ENCODE measurements at places on chromosomes 5 and 9. TPM values are rescaled to one million over a fixed set of nuclear protein-coding genes. Genes with fewer than 3 reads are reported as not detected.

GRCh38 chr9:76192013-76192412 is 202.2 kb downstream of the RFK start:
- peaks cover 4% of the 10 kb centered on the region for H3K36me3 ChIP-seq
- H3K27ac ChIP-seq: peak overlapping the region; percentile 90
- no peaks in the 10 kb centered on the region for H3K27me3 ChIP-seq
- DNase-seq: no peak
- no peaks in the 10 kb centered on the region for H3K4me1 ChIP-seq

DNA sequence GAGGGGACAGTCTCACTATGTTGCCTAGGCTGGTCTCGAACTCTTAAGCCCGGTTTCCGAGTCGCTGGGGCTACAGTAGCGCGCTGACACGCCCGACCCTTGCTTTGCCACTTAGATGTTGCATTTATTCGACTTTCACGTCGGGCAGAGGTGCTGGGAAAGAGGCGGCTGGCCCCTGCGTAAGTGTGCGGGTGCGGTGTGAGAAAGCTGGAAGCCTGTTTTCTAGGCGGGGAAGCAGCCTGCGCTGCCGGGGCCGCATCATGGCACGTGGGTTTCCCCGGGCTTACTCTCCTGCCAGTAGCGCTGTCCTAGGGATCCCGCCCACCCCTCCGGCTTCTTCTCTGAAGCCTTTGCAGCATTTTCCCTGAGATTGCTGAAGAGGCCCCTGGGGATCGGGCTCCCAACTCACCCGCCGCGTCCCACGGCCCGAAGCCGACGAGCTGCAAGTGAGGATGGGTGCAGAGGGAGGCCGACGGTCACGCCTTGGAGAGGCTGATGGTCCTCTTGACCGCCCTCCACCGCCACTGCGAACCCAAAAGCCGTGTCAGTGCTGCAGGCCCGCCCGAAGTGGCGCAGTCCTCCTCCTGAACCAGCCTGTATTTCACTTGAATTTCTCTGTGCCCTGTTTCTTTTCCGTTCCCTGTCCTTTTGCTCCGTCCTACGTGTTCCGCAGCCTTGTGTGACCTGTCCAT is 5.8 kb upstream of the TRIM41 start:
- DNase-seq: peak; percentile 61
- peaks cover 8% of the 10 kb centered on the region for H3K36me3 ChIP-seq
- peaks cover 53% of the 10 kb centered on the region for H3K4me1 ChIP-seq
- H3K27ac ChIP-seq: peak overlapping the region; percentile 100
- peak overlapping the region; percentile 93 for H3K4me3 ChIP-seq
- no peaks in the 10 kb centered on the region for H3K27me3 ChIP-seq

DNA sequence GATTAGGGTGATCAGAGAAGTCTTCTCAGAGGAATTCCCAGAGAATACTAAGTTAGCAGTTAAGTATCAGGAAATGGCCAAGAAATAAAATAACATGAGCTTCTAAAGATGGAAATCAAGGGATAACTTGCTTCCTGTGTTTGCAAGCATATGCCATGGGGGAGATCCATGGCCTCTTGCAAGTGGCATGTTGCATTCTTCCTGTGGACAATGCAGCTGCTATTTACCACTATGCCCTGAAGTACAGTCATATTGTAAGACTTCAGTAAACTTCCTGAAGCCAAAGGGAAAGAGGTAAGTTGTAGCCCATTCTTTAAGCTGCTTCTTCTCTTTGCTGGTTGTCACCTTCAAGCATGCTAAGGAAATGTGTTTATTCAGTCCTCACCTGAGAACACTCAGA is 154.7 kb upstream of the RUSC2 start:
- no peaks in the 10 kb centered on the region for H3K36me3 ChIP-seq
- peaks cover 6% of the 10 kb centered on the region for H3K27me3 ChIP-seq
- no peaks in the 10 kb centered on the region for H3K4me1 ChIP-seq
- no peak overlapping the region for H3K27ac ChIP-seq
- H3K4me3 ChIP-seq: no peak overlapping the region

DNA sequence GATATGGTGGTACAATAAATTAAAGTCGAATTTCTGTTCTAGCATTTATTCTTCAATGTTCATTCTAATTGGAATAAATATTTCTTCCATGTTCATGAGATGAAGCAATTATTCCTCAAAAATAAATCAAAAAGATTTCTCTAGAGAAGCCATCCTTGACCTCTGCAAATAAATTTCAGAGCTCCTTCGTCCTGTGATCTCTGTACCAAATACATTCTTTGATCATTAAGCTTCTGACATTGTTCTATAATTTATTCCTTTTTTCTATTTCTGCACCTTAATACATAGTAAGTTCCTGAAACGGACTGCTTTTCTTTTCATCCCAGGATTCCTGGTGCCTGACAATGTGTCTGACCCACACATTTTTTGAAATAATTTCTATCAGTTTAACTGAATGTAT is 1039.3 kb upstream of the TYRP1 start:
- no peak overlapping the region for H3K4me3 ChIP-seq
- no peaks in the 10 kb centered on the region for H3K27me3 ChIP-seq
- no peak for DNase-seq
- H3K36me3 ChIP-seq: no peaks in the 10 kb centered on the region
- H3K4me1 ChIP-seq: no peaks in the 10 kb centered on the region

GRCh38 chr5:113169720-113170119 is 193.1 kb downstream of the DCP2 start:
- no peak overlapping the region for H3K27ac ChIP-seq
- H3K4me1 ChIP-seq: peaks cover 4% of the 10 kb centered on the region
- DNase-seq: no peak
- H3K27me3 ChIP-seq: peaks cover 14% of the 10 kb centered on the region
- H3K36me3 ChIP-seq: no peaks in the 10 kb centered on the region

GLRA1 gene
- not detected for total RNA-seq

DNA sequence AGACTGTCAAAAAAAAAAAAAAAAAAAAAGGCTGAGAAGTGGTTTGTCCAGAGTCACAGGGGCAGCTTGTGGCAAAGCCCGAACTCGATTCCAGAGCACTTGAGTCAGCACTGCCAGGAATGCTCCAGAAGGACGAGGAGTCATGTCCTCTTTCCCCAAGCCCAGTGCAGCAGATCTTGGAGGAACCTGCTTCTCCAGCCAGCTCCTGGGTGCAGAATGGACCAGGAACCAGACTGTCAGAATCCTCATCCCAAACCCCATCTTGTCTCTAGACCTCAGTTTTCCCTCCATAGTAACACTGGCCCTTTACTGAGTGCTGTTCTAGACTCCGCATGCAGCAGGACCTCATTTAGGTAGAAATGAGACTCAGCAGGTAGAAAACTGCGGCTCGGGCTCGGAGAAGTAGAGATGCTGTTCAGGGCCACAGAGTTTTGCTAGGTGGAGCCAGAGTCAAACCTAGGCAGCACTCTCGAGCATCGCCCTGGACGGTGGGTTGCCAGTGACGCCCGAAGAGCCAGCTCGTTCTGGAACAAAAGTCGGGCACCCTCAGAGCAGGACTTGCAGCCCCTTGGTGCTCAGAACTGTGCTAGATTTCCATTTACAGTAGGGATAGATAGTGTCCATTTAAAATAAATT is 15.4 kb downstream of the CD74 start:
- no peak for DNase-seq
- H3K27ac ChIP-seq: no peak overlapping the region
- no peaks in the 10 kb centered on the region for H3K27me3 ChIP-seq
- H3K4me1 ChIP-seq: no peaks in the 10 kb centered on the region

AQP3 gene
- 12.0 TPM for total RNA-seq

DNA sequence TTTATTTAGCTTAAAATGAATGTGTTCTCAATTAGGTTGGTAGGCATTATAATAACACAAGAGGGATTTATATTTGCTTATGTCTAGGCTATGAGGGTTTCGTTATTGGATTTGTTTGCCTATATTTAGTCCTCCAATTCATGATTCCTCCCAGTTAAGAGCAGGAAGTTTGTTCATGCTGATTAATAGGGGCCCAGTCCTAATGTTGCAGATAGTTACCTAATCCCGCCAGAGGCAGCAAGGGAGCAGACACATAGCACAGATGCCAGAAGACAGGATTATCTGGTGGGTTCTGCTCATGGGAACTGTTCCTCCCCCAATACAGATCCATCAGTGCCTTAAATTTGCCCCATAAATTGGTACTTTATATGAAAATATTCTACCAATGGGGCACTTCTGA is 100.8 kb upstream of the TLE4 start:
- H3K4me1 ChIP-seq: peaks cover 14% of the 10 kb centered on the region
- no peak for DNase-seq
- no peaks in the 10 kb centered on the region for H3K27me3 ChIP-seq
- H3K27ac ChIP-seq: no peak overlapping the region
- no peak overlapping the region for H3K4me3 ChIP-seq

- H3K36me3 ChIP-seq: peaks cover 5% of the 10 kb centered on the region
- H3K4me3 ChIP-seq: no peak overlapping the region
- peaks cover 74% of the 10 kb centered on the region for H3K4me1 ChIP-seq
Measured at GRCh38 chr5:149537374-149537975, 13.8 kb downstream of the CSNK1A1 start.

DNA sequence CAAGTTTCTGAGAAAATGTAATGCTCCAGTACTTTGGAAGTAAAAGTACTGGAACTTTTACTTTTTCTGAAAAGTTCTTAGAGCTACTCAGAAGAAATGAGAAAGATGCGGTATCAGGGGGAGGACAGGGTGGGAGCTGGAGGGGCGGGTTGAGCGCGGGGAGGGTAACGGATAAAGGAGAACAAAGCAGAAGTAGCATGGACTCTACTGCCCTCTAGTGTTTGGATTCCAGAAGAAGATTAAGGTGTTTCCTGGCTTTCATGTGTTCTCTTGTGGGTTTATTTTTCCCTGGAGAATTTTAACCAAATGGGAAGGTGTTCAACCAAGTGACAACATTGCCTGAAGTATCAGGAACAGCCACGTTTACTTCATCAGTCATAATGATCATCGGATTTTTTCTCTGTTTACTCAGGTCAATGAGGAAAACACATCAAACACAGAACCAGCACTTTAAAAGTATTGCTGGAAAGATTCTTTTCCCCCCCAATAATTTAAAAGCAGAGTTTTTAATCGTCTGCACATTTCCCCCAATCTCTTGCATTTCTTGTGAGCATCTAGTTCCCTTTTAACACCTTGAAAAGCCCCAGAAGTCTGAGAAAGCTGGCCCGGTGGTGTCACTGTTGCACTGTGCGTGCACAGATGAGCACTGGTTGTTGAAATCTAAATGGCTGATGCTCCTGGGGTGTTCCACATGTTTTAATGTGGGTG is 190.6 kb downstream of the MPDZ start:
- no peaks in the 10 kb centered on the region for H3K36me3 ChIP-seq
- no peak for DNase-seq
- H3K4me1 ChIP-seq: no peaks in the 10 kb centered on the region
- no peak overlapping the region for H3K4me3 ChIP-seq
- H3K27ac ChIP-seq: no peak overlapping the region
- no peaks in the 10 kb centered on the region for H3K27me3 ChIP-seq

DNA sequence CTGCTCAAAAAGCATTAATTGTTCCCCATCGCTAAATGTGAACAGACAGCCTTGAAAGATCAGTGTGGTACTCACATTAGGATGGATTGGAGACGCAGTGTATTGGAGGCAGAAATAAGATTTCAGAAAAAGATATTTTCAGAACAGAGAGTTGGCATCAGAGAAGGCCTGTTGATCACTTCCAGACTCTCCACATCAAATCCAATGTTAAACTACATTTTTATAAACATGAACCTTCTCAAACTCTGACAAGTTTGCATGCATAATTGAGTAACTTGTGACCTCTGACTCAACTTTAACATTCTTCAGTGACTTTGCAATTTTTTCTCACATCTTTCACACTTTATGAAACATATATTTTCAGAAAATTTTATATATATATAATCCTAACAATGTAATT is 919.6 kb upstream of the SEMA6A start:
- no peak for DNase-seq
- H3K4me3 ChIP-seq: no peak overlapping the region
- H3K4me1 ChIP-seq: no peaks in the 10 kb centered on the region
- H3K27me3 ChIP-seq: no peaks in the 10 kb centered on the region
- H3K27ac ChIP-seq: no peak overlapping the region

SLCO4C1 gene
- total RNA-seq: 0.22 TPM

DNA sequence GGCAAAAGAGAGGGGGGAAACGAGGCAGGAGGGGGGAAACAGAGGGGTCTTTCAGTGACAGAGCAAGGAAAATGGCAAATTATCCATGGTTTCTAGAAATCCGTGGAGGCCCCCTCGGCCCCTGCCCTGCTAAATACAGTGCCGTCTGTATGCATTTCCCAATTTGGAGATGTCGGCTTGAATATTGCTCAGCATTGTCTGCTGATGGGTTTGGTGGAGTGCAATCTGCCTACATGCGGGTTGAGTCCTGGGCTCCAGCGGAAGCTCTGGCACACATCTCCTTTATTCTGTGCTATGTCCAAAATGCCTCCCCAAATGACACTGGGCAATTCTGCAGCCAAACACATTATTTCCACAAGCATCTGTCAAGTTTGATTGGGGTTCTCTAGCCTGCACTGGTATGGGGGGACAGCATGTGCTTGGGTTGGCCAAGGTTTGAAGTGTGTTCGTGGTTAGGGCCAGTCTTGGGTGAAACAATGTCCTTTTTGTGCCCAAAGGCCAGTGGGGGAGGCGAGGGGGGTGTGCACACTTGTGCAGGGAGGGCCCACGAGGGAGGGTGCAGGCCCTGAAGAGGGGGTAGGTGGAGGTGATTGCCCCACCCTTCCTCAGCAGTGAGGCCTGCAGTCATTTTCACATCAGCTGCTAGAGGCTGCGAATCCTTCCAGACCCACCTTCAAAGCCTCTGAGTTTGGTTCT is 6.2 kb upstream of the NEUROG1 start:
- H3K4me1 ChIP-seq: peaks cover 14% of the 10 kb centered on the region
- DNase-seq: no peak
- no peaks in the 10 kb centered on the region for H3K36me3 ChIP-seq
- H3K4me3 ChIP-seq: no peak overlapping the region

SLC6A3 gene
- not detected for total RNA-seq

DNA sequence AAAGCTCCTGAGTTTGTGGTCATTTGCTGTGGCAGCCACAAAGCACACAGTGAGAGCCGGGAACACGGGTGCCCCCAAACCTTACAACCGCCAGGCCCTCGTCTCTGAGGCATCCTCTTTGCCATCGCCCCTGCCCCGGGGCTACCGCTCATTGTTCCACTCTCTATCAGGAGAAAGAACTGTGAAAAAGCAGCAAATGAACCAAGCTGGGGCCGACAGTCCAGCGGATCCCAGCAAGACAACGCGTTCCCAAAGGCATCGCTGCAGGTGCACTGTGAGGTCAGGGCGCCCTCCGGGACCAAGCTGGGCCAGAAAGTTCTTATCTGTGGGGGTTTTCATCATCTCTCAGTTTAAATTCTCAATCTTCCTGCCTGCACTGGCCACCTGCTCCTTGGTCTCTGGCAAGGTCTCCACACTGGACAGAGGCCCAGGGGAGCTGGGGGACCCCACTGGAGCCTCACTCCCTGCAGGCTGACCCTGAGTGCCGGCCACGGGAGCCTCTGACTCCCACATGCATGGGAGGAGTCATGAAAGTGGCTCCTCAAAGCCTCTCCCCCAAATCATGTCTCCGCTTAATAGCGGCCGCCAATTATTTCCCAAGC is 32.1 kb downstream of the VAV2 start:
- no peak overlapping the region for H3K4me3 ChIP-seq
- H3K36me3 ChIP-seq: peaks cover 2% of the 10 kb centered on the region
- H3K27me3 ChIP-seq: no peaks in the 10 kb centered on the region
- no peak for DNase-seq
- peaks cover 6% of the 10 kb centered on the region for H3K4me1 ChIP-seq
